Hematopoietic multipotent progenitor cell treated with erythropoietin and hydrocortisone succinate and interleukin-3 and kit ligand, for 17 days (in vitro differentiated cells): ENCODE measurements at places on chromosomes 7 and 10.

DNA sequence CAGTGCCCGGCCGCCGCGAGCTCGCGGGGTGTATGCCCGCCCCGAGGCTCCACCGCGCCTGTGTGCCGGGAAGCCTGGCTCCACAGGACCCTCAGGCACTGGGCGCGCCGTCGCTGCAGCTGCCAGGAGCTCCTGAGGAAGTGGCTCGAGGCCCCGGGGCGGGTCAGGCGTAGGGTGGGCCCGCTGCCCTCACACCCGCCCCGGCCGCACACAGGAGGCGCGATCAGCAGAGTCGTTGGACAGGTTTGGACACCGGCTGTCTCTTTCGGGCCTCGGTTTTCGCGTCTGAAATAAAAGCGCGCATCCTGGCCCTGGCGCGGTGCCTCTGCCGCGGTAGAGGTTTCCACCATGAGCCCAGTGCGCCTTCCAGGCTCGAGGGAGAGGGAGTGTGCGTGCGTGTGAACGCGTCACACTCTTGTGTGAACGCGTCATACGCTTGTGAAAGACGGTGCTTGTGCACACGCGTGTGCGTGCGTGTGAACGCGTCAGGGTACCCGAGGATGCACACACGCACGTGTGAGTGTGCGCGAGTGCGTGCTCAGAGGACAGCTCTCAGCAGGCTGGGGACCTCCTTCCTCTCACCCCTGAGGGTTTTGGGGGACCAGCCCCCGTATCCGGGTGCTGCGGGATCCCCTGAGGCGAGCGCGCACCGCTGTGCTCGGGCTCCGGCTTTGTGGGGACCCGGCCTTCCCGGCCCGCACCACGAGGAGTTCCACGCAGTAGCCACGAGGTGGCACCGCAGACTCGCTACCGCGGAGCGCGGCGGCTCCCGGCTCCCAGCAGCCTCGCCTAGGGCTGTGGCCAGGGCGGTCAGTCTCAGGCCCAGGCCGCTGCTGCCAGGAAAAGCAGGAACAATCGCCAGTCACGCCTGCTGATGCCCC, 83.8 kb downstream of the BMS1 start:
- no peak for DNase-seq

GRCh38 chr10:24241536-24242040, 32.6 kb downstream of the KIAA1217 start:
- DNase-seq, result no peak

GRCh38 chr10:29619241-29619669, 15.5 kb downstream of the SVIL start:
- no peak for DNase-seq

DNA sequence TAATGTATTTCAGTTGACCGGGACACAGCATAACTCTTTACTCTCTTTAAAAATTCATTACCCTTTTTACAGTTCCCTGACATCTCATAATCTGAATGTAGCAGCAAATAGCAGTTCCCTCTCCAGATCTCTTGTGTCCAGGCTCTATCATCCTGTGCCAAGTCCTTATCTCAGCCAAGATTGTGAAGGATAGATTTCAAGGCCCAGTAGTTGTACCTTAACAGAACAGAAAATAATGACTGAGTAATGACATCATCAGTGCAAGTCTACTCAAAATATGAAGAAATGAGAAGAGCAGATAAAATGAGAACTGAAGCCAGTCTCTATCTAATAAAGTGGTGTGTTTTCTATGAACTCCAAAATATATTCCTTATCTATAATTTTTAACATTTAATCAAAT, 92.6 kb downstream of the TFEC start:
- no peak for DNase-seq

GRCh38 chr10:28505359-28505959, 27.5 kb upstream of the WAC start:
- DNase-seq, result no peak

DNA sequence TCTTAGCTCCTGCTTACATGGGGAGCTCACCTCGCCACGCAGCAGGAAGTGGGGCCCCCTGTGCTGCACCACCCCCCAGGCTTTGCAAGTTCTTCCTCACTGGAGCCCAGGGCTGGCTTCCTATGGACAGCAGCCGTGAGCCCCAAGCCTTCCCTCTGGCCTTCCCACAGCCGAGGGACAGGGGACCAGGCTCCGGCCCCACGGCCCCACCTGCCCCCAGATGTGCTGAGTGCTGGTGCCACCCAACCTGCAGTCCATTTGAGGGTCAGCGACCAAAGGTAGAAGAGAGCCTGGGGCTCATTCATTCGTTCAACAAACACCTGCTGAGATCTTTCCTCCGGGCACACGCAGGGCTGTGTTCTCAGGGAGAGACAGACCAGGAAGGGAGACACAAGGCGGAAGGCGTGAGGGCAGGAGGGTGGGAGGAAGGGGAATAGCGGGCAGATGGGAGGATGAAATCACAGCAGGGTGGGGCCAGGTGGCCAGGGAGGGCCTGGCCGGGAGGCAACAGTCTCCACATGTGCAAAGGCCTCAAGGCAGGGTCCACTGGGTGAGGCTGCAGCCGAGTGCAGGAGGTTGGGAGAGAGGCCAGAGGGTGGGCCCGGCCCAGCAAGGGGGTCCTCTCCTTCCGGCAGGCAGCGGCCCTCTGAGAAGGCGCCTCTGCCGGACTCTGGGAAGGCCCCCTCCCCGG, 100.1 kb downstream of the FOXL3 start:
- DNase-seq, result no peak

GRCh38 chr7:144001543-144001942, 1.4 kb downstream of the OR6B1 start:
- no peak for DNase-seq

GRCh38 chr7:135390829-135391228, 119.1 kb downstream of the CNOT4 start:
- DNase-seq, result no peak

- DNase-seq, result no peak
Measured at GRCh38 chr7:14009453-14010418, 20.3 kb upstream of the ETV1 start.

DNA sequence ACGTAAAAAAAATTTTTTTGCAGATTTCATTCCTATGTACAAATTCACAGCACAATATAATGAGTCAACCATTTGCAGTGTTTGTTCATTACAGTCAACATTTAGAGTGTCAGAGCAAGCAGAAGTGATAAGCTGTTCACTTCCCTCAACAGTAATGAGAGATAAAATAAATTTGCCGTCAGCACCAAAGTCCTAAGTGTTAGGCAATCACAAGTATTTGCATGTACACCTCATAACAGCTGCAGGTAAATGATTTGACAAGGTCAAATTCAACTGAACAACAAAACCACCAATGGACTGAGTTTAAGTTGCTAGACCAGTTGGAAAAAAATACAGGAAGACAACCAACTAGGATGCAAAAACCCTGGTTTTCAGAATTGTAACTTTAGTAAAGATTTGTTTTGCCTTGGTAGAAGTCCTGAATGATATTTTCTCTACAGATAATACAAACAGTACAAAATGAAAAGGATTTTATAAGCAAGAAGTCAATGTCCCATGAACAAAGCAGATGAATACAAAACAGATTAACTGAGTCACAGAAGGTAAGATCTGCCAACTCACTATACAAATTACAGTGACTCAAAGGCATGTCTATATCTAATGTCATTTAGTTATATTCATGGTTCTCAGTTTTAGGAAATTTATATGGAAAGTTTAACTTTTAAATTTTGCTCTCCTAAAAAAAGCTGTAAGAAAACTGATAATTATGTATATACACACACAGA, 10.4 kb downstream of the RAPGEF5 start:
- DNase-seq, result no peak

DNA sequence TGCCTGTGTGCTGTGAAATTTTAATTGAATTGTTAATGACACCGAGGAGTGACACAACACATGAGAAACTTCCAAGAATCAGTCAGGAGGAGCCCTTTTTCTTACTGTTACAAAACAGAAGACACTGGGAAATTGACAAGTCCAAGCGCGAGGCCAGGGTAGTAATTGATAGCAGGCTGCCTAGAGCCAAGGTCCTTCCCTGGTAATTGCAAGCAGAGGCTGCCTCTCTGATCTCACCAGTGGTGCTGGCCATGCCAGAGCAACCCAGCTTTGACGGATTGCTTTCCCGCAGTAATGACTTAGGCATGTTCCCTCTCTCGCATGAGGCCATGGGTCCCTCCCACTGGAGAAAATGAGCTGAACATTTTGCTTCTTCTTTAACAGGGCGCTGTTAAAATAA, 111.5 kb downstream of the LRMDA start:
- no peak for DNase-seq
